ENCODE measurements at places on chromosomes 7 and 10. TPM values are rescaled to one million over a fixed set of nuclear protein-coding genes. Genes with fewer than 3 reads are reported as not detected.

The OPN1SW gene
- not detected for total RNA-seq

The RASSF4 gene
- total RNA-seq: 75.1 TPM

The PNLIPRP1 gene
- total RNA-seq: not detected

The UNCX gene
- not detected for total RNA-seq

The MLXIPL gene
- 217 TPM for total RNA-seq

DNA sequence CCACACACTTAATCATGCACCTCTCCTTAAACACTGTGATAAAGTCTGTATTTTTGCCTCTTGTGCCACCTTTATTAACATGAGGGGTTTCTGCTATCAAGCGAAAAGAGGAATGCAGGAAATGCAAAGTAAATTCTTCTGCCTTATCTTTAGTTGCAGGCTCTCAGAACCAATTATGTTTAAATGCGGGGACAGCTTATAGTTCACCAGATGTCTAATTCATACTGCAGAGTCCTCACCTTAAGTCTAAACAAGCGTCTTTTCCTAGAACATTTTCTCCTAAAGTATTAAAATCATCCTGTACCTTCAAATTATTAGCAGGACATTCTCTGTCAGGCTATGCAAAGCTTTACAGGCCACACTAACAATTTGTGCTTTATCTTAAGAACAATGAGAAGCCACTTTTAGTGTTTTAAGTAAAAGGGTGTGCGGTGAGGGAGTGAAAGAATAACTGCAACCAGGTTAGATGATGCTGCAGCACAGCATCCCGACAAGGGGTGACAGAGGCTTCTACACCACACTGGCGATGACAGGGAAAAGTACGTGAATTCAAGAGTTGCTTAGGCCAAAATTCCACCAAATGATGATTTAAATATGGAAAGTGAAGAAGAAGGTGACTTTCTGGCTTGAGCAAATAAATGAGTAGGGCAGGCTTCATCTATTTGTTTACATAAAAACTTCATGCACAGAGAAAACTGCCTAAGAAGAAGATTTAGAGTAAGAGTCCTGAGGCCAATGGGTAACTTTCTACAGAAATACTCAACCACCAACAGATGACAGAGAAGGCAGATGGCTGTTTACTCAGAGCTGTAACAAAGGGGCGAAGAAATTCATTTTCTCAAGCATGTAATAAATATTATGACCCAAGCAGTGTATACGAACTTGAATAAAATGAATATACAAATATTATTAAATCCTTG is 36.0 kb downstream of the EZH2 start:
- DNase-seq: no peak

GRCh38 chr7:150370612-150371071 is 2.0 kb downstream of the REPIN1 start:
- DNase-seq: no peak

DNA sequence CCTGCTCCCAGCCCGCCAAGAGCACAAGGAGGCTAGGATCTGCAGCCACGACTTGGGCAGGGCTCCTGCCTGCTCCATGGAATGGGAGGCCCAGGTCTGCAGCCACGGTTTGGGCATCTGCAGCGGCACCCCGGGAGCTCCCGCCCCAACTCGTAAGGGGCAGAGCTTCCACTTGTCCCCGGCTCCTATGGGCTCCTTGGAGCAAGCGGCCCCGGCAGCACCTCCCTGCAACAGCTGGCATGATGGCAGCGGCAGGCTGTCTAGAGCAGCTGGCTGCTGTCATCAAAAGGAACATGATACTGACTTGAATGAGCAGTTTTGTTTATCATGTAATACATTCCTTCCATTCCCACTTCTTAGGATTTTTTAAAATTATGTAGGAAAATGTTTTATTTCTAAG is 684.0 kb upstream of the FOXK1 start:
- DNase-seq: no peak

DNA sequence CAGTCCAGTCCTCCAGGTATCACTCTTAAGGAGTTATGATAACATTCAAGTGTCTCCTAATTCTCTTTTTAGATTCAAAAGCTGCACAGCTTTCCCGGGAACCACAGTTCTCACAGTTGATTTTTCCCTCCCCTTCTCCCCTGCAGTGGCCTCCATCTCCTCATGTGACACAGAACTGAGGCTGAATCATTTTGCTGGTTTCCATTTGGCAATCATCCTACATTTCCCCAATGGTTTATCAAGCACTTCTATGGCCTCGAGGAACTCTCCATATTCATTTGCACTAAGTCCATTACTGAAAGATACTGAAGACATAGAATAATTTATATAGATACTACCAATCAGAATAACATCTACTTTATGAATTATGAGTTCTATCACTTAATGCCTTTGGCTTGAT is 484.9 kb downstream of the GPAM start:
- no peak for DNase-seq

GRCh38 chr10:127308031-127308430 is 111.6 kb upstream of the INSYN2A start:
- no peak for DNase-seq

GRCh38 chr10:95907456-95908253 is at the start of gene CC2D2B:
TSS of gene CC2D2B (plus strand) at chr10:95907975. CDS start at chr10:95911324, 3,349 bp downstream.
- DNase-seq: peak; percentile 64

DNA sequence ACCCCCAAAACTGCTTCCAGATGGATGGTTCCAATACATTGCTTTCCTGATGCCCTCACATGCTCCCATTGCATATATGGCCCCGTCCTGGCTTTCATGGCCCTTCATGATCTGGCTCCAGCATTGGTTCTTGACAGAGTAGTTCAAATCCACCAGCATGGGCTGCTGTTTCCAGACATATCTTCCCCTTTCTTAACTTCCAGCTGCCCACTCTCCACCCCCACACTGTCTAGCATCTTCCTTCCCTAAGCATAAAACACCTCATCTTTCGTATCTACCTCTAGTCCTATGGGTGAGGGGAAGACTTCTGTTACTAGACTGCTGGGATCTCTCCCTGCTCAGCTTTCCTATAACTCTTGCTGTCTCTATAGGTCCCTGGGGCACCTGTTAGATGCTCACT is 13.2 kb upstream of the GOLGA7B start:
- DNase-seq: no peak

DNA sequence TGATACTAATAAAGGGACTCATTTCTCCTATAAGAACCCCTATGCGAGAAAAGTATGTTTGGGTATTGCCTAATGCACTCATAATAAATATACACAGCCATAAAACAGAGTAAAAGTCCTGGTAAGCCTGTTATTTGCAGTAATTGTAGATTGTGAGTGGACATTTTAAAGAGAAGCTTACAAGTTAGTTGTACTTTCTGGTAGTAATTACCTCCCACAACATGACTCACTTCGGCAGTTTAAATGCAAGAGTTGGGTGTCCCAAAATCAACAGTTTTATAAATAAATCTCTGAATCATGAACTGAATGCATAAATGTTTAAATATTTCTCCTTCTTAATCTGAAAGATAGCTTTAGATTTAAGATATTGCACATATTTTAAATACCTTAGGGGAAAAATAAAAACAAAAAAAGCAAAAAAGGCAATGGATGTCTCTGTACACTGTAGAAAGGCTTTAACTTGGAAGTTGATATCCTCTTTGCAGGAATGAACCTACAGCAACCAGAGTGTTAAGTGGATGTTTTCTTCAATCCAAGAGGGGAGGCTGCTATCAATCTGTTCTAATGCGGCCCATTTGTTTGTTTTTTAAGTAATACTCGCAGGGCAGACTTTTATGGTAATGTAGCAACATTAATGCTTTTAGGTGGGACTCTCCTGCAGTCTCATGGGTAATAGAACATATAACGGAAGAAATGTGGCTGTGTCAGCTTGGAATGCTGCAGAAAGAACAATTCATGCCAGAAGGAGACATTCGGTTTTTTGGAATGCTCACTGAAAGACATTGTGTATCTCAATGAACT is 57.3 kb upstream of the ZEB1 start:
- no peak for DNase-seq

DNA sequence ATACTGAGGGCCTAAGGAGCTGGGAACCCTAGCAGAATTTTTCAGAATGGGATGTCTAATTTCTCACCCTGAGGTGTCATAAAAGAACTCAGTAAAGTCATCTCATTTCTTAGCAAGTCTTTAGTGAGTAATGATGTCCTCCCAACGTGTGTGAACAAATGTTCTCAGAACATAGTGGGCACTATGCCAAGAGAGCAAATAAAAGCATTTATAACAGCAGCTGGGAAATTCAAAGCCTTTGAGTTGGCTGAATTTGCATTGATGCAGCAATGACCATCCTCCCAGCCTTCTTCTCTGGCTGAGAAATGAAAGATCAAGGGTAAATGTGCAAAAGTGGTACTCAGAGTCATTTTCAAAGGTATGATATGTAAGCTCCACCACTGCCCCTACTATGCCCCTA is 109.4 kb downstream of the FAM107B start:
- DNase-seq: no peak

- DNase-seq: no peak
Observed at GRCh38 chr10:133278577-133279265, 2.1 kb upstream of the ADAM8 start.

DNA sequence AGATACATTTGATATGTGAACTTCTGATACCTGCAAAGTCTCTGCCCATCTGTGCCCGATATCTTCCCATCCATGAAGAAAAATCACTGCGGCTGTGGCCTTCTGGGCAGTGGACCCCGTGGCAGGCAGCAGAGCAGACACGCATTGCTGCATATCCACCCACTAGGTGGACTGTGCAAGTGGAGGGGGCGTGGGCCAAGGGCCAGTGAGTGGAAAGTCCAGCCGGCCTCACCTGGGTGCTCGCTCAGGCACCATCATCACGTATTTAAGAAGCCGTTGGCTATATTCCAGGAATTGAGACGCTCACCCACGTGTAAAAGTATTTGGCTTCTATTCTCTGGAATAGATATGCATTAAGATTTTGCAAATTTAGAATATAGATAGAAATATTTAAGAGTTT is 30.8 kb upstream of the SLC13A1 start:
- no peak for DNase-seq

GRCh38 chr10:114911052-114911711 is 26.8 kb upstream of the TRUB1 start:
- no peak for DNase-seq

DNA sequence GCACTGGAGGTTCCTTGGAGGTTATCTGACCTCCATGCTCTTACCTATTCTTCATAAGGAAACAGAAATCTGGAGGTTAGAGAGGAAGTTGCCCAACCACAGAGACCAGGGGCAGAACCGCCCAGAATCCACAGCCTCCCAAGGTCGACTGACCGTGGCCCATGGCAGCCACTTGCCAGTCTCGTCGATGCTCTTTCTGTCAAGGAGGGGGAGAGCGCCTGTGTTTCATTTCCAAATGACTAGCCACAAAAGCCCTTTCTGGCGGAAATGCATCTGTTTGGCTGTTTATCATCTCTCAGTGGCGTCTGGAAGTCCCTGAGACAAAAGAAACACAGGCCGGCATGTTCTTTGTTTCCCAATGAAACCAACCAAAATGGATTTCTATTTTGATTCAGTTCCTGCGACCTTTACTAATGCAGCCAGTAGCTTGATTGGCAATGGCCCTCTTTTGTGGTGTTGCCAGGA is 2.9 kb downstream of the RAMP3 start:
- DNase-seq: no peak

GRCh38 chr10:24721229-24722106 is 2.2 kb downstream of the ARHGAP21 start:
- DNase-seq: no peak

- no peak for DNase-seq
Observed at GRCh38 chr10:34341473-34341872, 473.6 kb downstream of the PARD3 start.

- DNase-seq: no peak
Observed at GRCh38 chr10:31914370-31914769, 14.3 kb downstream of the ARHGAP12 start.

GRCh38 chr7:19713676-19714075 is 4.8 kb upstream of the POLR1F start:
- no peak for DNase-seq
